ENCODE measurements at places on chromosomes 1 and 21. TPM values are rescaled to one million over a fixed set of nuclear protein-coding genes. Genes with fewer than 3 reads are reported as not detected.

Gene CD160
- 2.2 TPM for polyA plus RNA-seq

GRCh38 chr1:226563666-226564065 lies 15.1 kb downstream of the STUM start:
- no peak for DNase-seq

DNA sequence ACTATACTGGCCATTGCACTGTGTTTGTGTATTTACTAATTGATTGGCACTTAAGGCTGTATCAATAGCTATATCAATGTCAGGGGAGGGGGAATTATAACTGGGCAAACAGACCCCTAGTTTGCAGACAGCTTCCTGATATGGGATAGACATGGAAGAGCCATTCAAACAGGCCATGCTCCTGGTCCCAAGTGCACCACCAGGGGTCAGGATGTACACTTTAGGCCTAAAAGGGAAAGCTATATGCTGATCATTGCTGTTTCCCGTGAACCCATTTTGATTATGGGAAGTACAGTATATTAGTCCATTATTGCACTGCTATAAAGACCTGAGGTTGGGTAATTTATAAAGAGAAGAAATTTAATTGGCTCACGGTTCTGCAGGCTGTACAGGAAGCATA lies 124.9 kb upstream of the BACE2 start:
- DNase-seq, result no peak

GRCh38 chr1:192697771-192698170 lies 61.8 kb downstream of the RGS13 start:
- no peak for DNase-seq

GRCh38 chr1:239293350-239294110 lies 92.8 kb upstream of the CHRM3 start:
- no peak for DNase-seq

GRCh38 chr1:175062339-175062738 lies 5.3 kb upstream of the TNN start:
- no peak for DNase-seq

All from right lung (tissue), 10 donors.